ENCODE measurements at places on chromosomes 3 and 15.

GRCh38 chr3:124227150-124227630 lies 235.3 kb upstream of the ROPN1 start:
- no peak for DNase-seq

DNA sequence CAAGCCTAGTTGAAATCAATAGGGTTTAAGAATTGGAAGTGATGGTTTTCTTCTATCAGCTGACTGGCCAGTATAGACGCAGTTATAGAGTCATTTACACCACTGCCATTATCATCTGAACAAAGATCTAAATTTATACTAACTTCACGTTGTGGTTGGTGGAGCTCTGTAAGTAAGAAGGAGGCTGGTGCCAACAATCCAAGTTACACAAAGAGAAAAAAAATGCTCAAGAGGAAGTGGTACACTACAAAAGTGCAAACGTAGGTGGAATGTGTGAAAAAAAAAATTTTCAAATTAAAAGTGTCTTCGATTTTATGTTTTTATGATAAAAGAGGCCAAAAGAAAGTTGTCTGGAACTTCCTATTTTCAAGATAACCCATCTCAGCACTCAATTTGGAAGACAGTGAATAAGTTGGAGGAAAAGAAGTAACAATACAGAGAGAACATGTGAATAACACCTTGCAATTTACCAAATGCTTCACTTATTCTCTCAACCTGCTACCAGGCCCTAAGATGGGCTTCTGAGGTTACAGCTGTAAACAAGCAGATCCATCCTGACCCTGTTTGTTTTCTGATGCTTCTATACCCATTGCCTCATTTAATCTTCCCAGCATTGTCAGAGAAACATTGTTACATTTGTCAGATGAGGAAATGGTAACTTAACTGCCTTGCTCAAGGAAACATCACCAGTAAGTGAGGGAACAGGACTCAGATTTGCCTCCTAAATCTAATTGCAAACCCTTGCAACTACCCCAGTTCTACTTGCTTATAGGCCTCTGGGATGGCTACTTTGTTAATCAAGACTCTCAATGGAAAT lies 12.0 kb upstream of the TASOR start:
- no peak for DNase-seq

DNA sequence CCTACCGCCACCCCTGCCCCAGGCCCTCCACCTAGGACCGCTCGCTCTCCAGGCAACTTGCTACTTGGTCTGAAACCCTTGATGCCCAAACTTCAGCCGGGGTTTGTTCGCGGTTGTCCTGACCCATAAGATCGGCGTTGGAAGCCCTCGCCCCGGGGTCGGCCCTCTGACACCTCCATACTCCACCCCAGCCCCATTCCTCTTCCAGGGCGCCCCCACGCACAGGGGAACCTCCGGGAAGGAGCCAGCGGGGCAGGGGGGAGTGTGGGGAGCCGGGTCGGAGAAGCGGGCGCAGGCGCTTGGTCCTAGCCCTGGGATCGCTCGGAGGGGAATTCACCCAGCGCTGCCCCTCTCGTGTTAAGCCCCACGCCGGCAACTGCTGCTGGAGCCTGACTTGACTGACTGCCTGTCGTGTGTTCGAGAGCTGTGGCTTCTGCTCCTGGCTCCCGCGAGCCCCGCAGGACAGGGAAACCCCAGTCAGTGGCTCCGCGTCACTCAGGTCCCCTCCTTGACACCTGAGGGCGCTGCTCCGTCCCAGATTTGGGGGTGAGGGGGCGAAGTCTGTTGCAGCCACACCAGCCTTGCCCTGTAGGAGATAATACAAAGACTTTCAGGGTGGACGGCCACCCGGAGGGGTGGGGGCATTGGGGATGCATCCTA lies 675 bp downstream of the RYR3 start:
- no peak for DNase-seq

- DNase-seq, result no peak
These were observed 497.9 kb upstream of the SGO1 start for GRCh38 chr3:20683910-20684309.

- DNase-seq, result no peak
These were observed 14.3 kb downstream of the BCL2L10 start for GRCh38 chr15:52098323-52098722.

GRCh38 chr3:64352639-64352992 lies 127.3 kb upstream of the PRICKLE2 start:
- no peak for DNase-seq

- no peak for DNase-seq
These were observed 92.1 kb downstream of the TRIM42 start for GRCh38 chr3:140769951-140770350.

DNA sequence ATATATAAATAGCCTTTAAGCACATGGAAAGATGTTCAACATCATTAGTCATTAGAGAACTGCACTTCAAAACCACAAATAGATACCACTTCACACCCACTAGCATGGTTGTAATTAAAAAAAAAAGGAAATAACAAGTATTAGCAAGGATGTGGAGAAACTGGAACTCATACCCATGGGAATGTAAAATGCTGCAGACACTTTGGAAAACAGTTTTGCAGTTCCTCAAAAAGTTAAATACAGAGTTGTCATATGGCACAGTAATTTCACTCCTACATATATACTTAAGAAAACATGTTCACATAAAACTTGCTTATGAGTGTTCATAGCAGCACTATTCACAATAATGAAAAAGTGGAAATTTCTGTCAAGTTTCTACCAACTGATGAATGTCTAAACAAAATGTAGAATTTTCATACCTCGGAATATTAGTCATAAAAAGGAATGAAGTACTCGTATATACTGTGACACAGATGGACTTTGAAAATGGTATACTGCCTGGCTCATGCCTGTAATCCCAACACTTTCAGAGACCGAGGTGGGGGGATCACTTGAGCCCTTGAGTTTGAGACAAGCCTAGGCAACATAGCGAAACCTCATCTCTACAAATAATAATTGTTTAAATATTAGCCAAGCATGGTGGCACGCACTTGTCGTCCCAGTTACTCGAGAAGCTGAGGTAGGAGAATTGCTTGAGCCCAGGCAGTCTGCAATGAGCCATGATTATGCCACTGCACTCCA lies 28.1 kb downstream of the BCL2A1 start:
- no peak for DNase-seq
